Fibroblast of mammary gland (primary cell): ENCODE measurements at places on chromosomes 1 and 21.

GRCh38 chr1:78540048-78540447 lies 49.3 kb downstream of the PTGFR start:
- DNase-seq = peak; percentile 24

- no peak for DNase-seq
Measured at GRCh38 chr1:205062319-205062718, 19.3 kb downstream of the CNTN2 start.

DNA sequence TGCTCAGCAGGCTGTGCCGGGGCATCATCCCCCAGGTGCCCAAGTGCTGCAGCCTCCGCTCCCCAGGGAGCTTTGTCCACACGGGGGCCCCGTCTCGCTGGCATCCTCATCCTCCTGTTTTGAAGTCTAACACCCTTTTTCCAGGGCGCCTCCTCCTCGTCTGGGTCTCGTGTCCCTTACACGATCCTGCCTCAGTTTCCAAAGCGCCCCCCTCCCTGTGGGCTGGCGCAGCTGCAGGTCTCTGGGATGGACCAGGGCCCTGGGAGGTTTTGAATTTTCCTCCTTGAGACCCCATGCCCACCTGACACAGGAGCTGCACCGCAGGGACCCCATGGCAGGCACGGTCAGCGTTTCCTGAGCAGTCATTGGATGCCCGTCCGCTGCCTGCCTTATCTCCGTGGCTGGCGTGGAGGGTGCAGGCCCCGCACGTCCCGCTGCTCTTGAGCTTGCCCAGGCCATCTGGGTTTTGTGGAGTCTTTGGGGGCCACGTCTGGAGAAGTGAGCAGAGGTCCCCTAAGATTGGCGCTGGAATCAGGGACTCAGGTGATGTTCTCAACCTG lies 37.4 kb upstream of the DIP2A start:
- no peak for DNase-seq

DNA sequence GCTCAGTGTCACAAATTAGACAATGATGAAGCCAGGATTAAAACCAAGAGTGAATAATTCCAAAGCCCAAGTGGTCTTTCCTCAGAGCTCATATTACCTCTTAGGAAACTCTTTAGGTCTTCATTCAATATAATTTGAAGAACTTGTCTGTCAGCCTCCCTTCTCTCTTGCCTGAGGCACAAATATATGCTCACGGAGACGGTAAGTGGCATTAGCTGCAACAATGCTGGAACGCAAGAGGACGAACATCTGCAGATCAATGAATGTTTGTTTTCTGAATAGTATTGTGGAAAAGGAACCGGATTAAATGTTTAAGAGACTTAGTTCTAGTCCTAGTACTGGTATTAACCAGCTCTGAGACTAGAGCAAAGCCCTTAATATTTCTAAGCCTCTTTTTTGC lies 39.7 kb upstream of the LYST start:
- DNase-seq = no peak

DNA sequence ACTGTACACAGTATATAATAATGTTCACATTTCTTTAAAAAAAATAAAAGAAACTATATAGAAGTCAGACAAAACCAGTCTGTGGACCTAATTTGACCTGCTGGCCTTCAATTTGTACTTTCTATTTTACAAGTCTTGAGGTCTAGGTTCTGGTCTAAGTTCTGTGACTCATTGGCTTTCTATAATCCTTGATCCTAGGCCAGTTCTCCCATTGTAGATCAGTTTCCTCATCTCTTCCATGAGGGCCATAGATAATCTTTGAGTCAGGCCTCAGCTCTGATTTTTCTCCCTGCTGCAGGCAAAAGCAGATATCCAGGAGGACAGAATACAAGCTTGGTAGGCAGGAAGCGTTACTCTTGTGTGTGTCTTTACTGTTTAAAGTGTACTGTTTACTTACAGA lies 603.7 kb upstream of the CAMK1G start:
- DNase-seq = peak; percentile 51

DNA sequence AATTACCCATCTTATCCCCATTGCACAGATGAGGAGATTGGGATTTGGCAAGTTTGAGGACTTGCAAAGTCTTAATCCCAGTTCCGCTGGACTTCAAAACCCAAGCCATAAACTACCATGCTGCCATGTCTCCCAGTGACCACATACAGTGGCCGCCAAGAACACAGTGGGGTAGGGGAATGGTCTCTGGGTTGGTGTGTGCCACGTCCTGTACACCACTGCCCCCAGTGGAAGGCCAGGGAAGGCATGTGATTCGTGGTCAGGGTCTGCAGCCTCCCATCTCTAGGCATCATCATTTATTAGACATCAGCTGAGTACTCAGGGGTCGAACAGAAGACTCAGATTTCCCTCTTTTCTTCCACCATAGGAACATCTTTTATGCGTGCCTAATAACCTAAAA lies 76.0 kb downstream of the MAN1C1 start:
- DNase-seq = no peak

DNA sequence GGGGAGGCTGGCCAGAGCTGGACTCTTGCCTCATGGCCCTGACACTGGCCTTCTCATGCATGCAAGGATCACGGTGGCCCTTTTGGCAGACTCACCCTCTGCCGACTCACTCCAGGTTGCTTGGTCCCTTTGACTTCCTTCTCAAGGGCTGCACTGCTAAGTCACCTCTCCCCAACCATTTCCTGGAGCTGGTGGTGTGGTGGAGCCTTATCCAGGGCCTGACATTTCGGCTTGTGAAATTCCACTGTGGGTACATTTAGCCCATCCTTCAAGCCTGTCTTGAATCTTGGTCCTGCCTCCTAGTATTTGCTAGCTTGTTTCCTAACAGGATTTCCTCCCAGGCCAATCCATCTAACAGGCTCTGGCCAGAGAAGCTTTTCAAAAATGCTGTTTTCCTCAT lies 52.6 kb upstream of the JUN start:
- peak; percentile 42 for DNase-seq

DNA sequence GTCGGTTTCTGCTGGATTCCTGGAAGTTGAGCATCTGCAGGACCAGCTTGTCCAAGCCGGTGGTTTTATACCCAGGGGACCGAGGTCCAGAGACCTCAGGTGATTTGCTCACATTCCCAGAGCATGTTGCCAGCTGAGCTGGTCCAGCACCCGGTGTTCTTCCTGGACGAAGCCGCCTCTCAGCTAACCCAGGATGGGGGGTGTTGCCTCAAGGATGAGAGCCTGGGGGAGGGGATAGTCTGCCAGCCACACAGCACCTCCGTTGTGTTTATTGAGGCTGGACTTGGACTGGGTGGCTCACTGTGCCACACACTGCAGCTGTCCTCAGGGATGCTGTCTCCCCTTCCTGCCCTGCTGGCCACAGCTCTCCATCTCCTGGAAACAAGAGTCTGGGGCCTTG lies 1.5 kb downstream of the TMEM201 start:
- no peak for DNase-seq

- no peak for DNase-seq
Measured at GRCh38 chr1:228996281-228996680, 261.0 kb downstream of the RHOU start.

- DNase-seq = no peak
Measured at GRCh38 chr21:46538262-46538661, 66.6 kb downstream of the S100B start.

DNA sequence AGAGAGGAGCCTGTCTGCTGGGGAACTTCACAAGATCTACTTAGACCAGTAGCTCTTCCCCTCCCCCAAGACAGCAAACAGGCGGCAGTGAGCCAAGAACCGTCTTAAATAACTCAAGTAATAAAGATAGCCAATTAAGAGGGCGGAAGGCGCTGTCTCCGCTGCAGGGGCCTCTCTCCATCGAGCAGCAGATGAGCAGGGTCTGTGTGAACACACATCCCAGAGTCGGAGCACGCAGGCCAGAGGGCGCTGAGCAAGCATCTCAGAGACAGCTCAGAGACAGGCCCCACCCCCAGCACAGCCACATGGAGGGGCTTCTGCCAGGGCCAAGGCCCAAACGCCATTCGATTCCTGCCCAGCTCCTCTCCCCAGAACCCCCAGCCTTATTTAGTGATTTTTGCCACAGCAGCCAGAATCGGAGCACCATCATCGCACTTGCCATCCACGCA lies 11.1 kb downstream of the IFFO2 start:
- DNase-seq = peak; percentile 42

DNA sequence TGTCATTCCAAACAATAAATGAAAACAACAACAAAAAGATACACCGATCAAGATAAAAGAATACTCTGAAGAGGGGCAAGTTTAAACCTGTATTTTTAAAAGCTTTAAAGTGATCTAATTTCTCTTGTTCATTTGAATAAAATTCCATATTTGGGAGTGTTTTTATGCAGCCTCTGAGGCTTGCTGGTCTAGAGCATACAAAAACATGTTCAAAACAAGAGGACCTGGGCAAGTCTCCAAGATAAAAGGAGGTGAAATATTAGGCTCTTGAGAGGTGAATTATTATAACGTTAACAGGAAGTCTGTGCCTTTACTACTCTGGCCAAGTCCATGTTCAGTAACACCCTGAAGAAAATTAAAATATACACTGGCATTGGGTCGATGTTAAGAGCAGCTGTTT lies 20.1 kb downstream of the URB1 start:
- DNase-seq = peak; percentile 39

GRCh38 chr1:195113471-195113870 lies 1494.8 kb downstream of the KCNT2 start:
- no peak for DNase-seq

DNA sequence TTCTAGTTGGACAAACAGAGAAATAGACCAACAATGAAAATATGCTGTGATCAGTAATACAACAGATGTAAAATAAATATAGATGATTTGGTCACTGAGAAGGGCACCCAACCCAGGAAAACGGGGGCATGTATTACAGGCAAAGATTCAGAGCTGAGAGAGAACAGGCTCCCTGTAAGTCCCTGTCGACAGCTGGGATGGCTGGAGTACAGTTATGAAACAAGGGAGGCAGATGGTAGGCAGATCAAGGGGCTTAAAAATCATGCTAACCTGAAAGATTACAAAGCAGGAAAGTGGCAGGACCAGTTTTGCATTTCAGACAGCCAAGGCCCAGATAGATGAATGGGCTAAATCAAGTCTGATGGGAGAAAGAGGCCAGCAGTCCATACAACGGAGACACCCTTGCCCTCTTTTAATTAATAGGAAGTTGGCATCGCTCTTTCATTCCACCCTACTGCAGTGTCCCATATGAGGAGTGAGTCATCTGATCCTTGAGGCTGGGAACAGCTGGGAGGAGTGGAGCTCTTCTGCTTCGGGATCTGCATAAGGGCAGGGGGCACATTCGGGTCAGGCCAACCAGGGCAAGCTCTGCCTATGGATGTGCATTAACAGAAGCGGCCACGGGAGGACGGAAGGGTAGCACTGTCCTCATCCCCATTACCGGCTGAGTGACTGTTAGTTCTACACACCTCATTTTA lies 171.1 kb downstream of the DAB1 start:
- peak; percentile 4 for DNase-seq

GRCh38 chr1:56566061-56566744 lies 13.2 kb downstream of the PLPP3 start:
- no peak for DNase-seq

GRCh38 chr1:47179988-47180563 lies 9.8 kb downstream of the PDZK1IP1 start:
- no peak for DNase-seq

DNA sequence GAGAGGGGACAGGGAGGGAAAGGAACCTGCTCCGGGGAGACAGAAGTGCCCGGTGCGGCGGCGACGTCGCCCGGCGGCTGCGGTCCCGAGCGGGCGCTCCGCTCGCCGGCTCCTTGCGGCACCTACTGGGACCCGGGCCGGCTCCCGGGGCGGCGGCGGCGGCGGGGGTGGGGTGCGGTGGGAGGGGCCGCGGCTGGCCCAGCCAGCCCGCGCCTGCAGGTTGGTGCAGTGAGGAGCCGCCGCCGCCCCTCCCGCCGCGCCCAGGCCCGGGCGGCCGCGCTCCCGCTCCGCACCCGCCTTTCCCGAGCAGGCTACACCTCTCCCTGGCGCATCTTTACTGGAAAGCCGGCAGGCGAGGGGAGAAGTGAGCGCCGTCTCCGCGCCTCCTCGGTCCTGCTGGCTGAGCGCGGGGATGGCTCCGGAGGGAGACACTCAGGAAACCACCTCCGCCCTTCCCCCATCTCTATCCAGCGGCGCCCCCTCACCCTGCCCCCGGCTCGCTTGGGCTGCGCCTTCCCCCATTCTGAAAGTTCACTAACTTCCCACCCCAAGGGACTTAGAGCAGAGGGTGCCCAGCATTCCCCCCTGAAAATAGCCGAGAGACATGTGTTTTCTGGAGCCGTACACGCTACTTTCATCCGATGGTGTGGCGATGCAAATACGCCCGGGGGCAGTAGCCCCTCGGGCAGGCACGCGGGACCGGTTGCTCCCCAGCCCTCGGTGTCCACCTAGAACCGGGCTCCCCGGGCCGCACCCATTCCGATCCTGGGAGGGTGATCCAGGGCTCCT lies at the start of gene PLD5:
Gene PLD5 (minus strand): TSS at position 127 of the 789 bp plus-strand sequence.
- no peak for DNase-seq

DNA sequence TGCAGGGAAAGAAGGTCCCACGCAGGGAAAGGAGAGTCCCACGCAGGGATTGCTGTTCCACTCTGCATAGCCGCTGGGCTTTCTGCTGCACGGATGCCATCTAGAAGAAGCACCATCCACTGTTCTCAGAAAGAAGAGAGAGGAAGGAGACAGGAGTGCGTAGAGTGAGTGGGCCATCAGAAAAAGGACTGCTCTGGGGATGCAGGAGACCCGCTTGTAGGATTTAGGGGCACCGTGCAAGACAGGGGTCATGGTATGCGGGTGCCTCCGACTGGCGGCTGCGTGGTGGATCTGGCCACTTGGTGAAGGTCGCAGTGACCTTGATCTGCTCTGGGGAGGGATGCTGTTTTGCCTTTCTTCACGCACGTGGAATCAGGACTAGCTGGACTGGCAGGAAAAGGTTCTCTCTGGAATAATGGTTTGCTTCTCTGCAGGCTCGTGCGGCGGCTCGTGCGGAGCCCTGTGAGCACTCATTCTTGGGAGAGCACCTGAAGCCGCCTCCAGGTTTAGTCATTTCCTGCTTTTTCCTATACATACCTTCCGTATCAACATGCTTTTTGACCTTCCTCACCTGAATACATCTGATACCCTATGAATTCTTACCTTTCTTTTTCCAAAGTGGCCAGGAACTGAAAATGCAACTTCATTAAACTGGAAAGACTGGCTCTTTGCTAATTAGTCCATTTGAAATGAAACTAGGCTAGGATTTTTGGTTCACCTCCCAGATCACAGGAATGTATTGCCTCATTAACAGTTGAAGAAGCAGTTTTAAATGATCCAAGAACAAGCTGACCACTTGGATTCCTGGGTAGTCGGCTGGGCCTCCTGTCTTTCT lies 181.6 kb downstream of the KIF26B start:
- DNase-seq = no peak

DNA sequence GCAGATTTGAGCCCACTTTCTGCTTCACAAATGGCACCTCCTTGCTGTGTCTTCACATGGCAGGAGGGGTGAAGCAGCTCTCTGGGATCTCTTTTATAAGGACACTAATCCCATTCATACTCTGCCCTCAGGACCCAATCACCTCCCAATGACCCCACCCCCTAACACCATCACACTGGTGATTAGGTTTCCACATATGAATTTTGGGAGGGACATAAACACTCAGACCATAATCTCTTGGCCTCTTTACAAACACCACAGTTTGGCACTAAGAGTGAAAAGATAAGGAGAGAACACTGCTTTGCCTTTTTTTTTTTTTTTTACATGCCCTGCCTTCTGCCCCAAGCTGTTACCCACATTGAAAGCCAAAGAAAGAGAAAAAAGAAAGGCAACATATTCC lies 166.2 kb upstream of the NFIA start:
- no peak for DNase-seq

GRCh38 chr1:4787551-4787950 lies 133.1 kb downstream of the AJAP1 start:
- no peak for DNase-seq

- DNase-seq = no peak
Measured at GRCh38 chr1:241542199-241542907, 10.2 kb downstream of the KMO start.
